Camera-type eye (tissue), 1 donor: ENCODE measurements at places on chromosomes 16 and 17. TPM values are rescaled to one million over a fixed set of nuclear protein-coding genes. Genes with fewer than 3 reads are reported as not detected.

Gene CRK
- 89.7 TPM for total RNA-seq

Gene MEIOC
- 1.5 TPM for total RNA-seq

Gene ACAP1
- total RNA-seq = 6.2 TPM

Gene ARHGAP23
- total RNA-seq = 73.6 TPM

Gene CD300LB
- total RNA-seq = 0.71 TPM

Gene LSM12
- 23.1 TPM for total RNA-seq

Gene SLC35G6
- not detected for total RNA-seq

Gene CCL17
- not detected for total RNA-seq

Gene CSH2
- total RNA-seq = not detected

Gene ITGB4
- 19.5 TPM for total RNA-seq

Gene ITGAL
- total RNA-seq = 3.8 TPM

Gene SULT1A2
- total RNA-seq = not detected

Gene CCDC200
- total RNA-seq = not detected

Gene C1QTNF8
- total RNA-seq = 0.22 TPM

Gene CACNG1
- total RNA-seq = 0.82 TPM
